Right atrium auricular region (tissue), 2 donors: ENCODE measurements at places on chromosomes 3 and 15. TPM values are rescaled to one million over a fixed set of nuclear protein-coding genes. Genes with fewer than 3 reads are reported as not detected.

DNA sequence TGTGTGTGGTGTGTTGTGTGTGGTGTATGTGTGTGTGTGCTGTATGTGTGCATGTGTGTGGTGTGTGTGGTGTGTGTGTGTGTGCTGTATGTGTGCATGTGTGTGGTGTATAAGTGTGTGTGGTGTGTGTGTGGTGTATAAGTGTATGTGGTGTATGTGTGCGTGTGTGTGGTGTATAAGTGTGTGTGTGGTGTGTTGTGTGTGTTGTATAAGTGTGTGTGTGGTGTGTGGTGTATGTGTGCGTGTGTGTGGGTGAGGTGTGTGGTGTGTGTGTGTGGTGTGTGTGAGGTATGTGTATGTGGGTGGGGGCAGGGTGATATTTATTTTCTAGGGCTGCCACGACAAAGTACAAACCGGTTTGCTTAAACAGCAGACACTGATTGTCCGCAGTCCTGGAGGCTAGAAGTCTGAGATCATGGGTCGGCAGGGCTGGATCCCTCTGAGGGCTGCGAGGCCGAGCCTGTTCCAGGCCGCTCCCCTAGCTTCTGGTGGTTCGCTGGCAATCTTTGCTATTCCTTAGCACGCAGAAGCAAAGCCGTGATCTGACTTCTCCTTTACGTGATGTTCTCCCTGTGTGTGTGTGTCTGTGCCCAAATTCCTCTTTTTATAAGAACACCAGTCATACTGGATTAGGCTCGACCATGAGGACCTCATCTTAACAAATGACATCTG, 160.2 kb downstream of the XXYLT1 start:
- no peaks in the 10 kb centered on the region for H3K36me3 ChIP-seq
- H3K4me3 ChIP-seq, result no peak overlapping the region
- no peak overlapping the region for H3K27ac ChIP-seq
- peak; percentile 72 for DNase-seq

AQP9 gene
- 2.9 TPM for total RNA-seq

DNA sequence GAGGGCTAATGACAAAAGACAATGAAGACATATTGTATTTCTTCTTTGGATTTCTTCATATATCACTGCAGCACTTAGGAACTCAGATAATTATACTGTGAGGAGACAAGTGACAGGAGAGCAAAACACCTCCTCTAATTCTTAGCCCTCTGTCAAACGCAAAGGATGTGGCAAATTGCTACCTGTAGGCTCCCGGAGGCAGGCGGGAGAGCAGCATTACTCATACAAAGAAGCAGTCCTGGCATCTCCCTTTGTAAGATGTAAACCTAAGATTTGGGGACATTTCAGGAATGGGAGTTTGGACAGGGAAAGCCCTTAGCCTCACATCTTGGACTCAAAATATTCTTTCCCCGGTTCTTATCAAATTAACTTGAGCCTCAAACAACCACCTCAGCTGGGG, 460.8 kb downstream of the SOX2 start:
- DNase-seq, result no peak
- no peaks in the 10 kb centered on the region for H3K27me3 ChIP-seq
- no peaks in the 10 kb centered on the region for H3K36me3 ChIP-seq
- no peak overlapping the region for H3K4me3 ChIP-seq

DNA sequence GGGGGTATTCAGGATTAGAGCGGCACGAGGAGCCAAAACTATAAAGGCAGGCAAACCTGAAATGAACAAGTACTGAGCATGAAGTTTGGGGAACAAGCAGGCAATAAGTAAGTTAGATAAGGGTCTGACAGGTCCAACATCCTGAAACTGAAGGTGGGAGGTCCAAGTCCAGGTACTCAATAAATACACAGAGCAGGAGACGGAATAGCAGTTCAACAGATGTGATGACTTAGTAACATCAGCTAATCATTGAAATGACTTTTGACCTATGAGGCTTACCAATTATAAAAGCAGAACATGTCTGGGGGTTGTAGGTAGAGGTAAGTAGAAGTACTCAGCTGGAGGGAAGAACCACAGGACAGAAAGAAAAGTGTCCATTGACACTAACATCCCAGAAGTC, 132.8 kb upstream of the PDZRN3 start:
- DNase-seq, result no peak
- H3K4me3 ChIP-seq, result no peak overlapping the region

GRCh38 chr15:57747206-57747896, 40.8 kb downstream of the POLR2M start:
- no peaks in the 10 kb centered on the region for H3K36me3 ChIP-seq
- H3K27ac ChIP-seq, result no peak overlapping the region
- peak overlapping the region; percentile 3 for H3K4me3 ChIP-seq
- no peaks in the 10 kb centered on the region for H3K27me3 ChIP-seq

TERC gene
- 61.6 TPM for total RNA-seq

- no peaks in the 10 kb centered on the region for H3K27me3 ChIP-seq
- no peaks in the 10 kb centered on the region for H3K36me3 ChIP-seq
- no peak overlapping the region for H3K4me3 ChIP-seq
- H3K27ac ChIP-seq, result no peak overlapping the region
These were observed 383.1 kb upstream of the TPRG1 start for GRCh38 chr3:188788621-188789081.

LINGO1 gene
- 9.4 TPM for total RNA-seq

GOLIM4 gene
- total RNA-seq, result 63.7 TPM

ENTPD3 gene
- total RNA-seq, result 0.12 TPM

DNA sequence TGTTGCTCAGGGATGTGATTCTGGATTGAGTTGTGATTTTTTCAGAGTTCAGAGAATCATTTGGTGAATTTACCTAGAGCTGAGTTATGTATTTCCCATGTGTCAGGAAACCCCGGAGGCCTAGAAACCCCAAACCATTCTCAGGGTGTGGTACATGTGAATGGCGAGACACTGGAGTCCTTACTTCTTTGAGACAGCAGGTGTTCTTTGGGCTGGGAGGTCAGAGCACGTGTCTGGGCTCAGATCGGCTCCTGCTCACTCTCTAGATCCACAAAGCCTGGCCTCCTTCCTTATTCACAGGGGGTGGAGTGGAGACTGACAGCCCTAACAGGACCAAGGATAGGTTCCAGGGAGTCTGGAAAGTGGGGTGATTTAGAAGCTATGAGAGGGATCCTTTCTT, 145.8 kb downstream of the CHDH start:
- H3K27me3 ChIP-seq, result no peaks in the 10 kb centered on the region
- no peaks in the 10 kb centered on the region for H3K4me1 ChIP-seq
- H3K27ac ChIP-seq, result no peak overlapping the region
- H3K36me3 ChIP-seq, result no peaks in the 10 kb centered on the region
- H3K4me3 ChIP-seq, result no peak overlapping the region

DNA sequence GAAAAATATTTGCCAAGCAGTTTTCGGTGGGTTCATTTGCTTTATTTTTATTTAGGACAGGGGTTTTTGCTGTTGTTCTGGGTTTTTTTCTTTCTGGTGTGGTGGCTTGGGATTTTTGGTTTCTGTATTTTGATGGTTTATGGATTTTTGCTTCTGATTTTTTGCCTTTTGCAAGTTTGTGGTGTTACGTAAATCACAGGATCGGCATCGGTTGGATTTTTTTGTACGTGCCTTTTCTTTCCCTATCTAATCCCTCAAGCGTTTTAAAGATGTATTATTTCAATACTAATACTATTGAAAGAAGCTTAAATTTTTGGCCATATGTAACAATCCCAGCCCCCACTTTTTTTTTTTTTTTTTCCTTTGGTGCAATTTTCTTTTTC, 782 bp upstream of the BCL6 start:
- H3K27me3 ChIP-seq, result no peaks in the 10 kb centered on the region
- DNase-seq, result no peak
- H3K36me3 ChIP-seq, result no peaks in the 10 kb centered on the region
- H3K4me1 ChIP-seq, result no peaks in the 10 kb centered on the region
- peak overlapping the region; percentile 99 for H3K27ac ChIP-seq

DNA sequence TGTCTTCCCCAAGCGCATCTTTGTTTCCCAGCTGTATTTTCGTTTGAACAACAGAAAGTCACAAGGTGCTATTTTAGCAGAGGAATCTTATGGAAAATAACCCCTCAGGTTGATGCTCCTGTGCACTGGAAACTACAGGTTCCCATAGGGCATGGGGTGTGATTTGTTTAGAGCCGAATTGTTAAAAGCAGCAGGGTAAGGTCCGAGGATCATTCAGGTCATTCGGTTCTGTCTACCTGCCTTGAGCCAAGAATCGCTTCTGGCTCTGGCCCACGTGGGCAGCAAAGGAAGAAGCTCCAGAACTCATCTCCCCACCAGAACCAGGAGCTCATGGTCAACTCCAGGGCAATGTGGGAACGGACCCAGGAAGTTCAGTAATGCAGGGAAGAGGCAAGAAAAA, 116.7 kb upstream of the TPM1 start:
- H3K4me3 ChIP-seq, result no peak overlapping the region
- H3K27ac ChIP-seq, result no peak overlapping the region
- H3K27me3 ChIP-seq, result no peaks in the 10 kb centered on the region
- DNase-seq, result no peak
- no peaks in the 10 kb centered on the region for H3K36me3 ChIP-seq
- H3K4me1 ChIP-seq, result no peaks in the 10 kb centered on the region

GRCh38 chr15:41987925-41988275, 15.5 kb upstream of the EHD4 start:
- no peaks in the 10 kb centered on the region for H3K36me3 ChIP-seq
- no peaks in the 10 kb centered on the region for H3K4me1 ChIP-seq
- no peak overlapping the region for H3K27ac ChIP-seq
- H3K27me3 ChIP-seq, result no peaks in the 10 kb centered on the region

DNA sequence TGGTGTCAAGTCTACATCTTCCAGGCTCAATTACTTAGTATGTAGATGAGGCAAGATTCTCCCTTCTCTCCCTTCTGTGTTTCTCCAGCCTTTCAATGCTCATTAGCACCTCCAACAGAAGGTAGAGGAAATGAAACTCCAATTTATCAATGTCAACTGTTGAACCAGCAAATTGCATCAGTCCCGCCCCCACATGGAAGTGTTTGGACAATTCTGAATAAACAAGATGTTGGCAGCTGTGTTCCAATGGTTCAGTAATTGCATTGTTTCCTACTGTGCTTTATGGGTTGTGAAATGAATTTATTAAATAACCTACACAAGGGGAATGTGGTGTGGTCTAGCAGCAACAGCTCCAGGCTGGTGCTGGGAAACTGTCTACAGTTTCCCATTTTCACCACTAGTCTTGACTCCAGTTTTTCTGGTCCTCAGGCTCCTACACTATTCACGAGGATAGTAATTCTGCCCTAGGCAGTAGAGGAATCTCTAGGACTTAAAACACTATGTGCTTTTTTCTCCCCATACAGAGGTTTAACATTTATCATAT, 91.9 kb downstream of the MB21D2 start:
- no peaks in the 10 kb centered on the region for H3K27me3 ChIP-seq
- no peak overlapping the region for H3K4me3 ChIP-seq

FBXW12 gene
- total RNA-seq, result not detected

- DNase-seq, result no peak
- no peak overlapping the region for H3K4me3 ChIP-seq
- H3K27me3 ChIP-seq, result no peaks in the 10 kb centered on the region
- H3K36me3 ChIP-seq, result no peaks in the 10 kb centered on the region
These were observed 187.8 kb downstream of the PYDC2 start for GRCh38 chr3:191648787-191649186.

COL8A1 gene
- 43.3 TPM for total RNA-seq

DNA sequence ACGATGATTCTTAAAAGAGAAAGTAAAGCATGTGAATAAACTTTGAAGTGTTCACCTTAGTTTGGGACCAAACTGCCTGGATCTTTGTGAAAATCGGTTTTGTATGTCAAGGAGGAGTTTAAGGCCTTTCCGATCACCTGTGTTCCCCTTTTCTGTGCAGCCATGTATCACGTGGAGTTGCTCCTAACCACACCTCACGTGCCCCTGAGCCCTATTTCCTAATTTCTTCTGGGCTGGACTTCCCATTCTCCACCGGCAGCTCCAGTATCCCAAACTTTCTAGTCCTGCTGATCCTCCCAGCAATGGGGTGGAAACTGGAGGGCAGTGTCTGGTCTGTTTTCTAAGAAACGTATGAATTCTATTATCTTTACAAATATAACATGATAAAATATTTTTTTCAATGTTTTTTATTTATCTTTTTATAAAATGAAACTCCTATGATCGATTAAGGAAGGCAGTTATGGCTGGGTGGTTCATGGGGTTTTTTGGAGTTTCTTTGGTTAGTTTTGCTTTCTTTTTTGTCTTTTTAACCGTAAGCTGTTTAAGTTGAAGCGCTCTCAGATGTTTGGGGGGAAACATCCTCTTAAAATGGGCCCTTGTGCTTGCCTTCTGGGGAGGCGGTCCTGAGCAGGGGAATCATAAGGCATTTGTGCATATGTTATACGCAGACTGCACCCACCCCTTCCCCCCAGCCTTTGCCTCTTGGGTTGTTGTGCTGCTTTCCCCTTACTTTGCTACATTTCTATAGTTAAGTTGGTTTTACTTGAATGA, 43.6 kb upstream of the WWTR1 start:
- H3K27me3 ChIP-seq, result no peaks in the 10 kb centered on the region
- DNase-seq, result no peak
- no peak overlapping the region for H3K27ac ChIP-seq
- H3K36me3 ChIP-seq, result no peaks in the 10 kb centered on the region
- H3K4me1 ChIP-seq, result no peaks in the 10 kb centered on the region
- H3K4me3 ChIP-seq, result no peak overlapping the region

GRCh38 chr3:194219826-194220410, 84.0 kb downstream of the HES1 start:
- H3K4me3 ChIP-seq, result no peak overlapping the region
- no peaks in the 10 kb centered on the region for H3K4me1 ChIP-seq
- H3K27me3 ChIP-seq, result no peaks in the 10 kb centered on the region
- H3K27ac ChIP-seq, result no peak overlapping the region
- DNase-seq, result no peak

DNA sequence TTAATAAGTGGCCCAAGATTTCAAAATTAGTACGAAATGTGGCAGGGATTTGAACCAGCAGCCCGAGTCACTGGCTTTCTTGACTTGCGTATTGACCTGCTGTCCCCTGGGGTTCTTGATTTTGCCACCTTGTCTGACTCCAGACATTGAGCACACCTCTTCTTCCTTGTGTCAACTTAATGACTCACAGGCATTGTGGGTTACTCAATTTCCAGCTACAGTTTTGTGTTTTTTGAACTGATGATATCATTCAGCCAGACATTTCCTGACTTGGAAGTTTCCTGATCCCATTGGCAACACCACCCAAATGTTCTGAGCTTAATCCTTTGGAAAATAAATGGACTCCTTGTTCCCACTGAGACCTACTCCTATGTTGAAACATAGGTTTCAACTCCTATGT, 64.2 kb downstream of the MOBP start:
- peak overlapping the region; percentile 30 for H3K27ac ChIP-seq
- no peaks in the 10 kb centered on the region for H3K36me3 ChIP-seq
- DNase-seq, result no peak
- H3K4me1 ChIP-seq, result no peaks in the 10 kb centered on the region
- H3K4me3 ChIP-seq, result no peak overlapping the region

- no peaks in the 10 kb centered on the region for H3K36me3 ChIP-seq
- DNase-seq, result no peak
- no peak overlapping the region for H3K27ac ChIP-seq
These were observed 151.3 kb downstream of the CACNA1D start for GRCh38 chr3:53645754-53646153.

CCDC39 gene
- total RNA-seq, result not detected

XCR1 gene
- total RNA-seq, result not detected

GRCh38 chr15:53982876-53983275, 4.6 kb downstream of the UNC13C start:
- H3K4me3 ChIP-seq, result no peak overlapping the region
- DNase-seq, result no peak
- no peaks in the 10 kb centered on the region for H3K4me1 ChIP-seq
- H3K36me3 ChIP-seq, result no peaks in the 10 kb centered on the region

ZIC4 gene
- total RNA-seq, result not detected

LMOD3 gene
- total RNA-seq, result 33.1 TPM
